Melanocyte of skin (primary cell): ENCODE measurements at places on chromosomes 6 and 20. TPM values are rescaled to one million over a fixed set of nuclear protein-coding genes. Genes with fewer than 3 reads are reported as not detected.

The BTN1A1 gene
- not detected in 2 replicates for total RNA-seq

The MYCT1 gene
- not detected in 2 replicates for total RNA-seq

The TAP1 gene
- total RNA-seq = 159 and 542 TPM in 2 replicates

The HLA-DQA1 gene
- total RNA-seq = 0.69 and 2.9 TPM in 2 replicates

The LGSN gene
- not detected in 2 replicates for total RNA-seq

The BHLHE23 gene
- not detected in 2 replicates for total RNA-seq

The REV3L gene
- 48.0 and 67.1 TPM in 2 replicates for total RNA-seq

The SAMD5 gene
- total RNA-seq = 3.3 and 6.5 TPM in 2 replicates

The MAS1 gene
- total RNA-seq = under 0.01 TPM in 1 of 2 replicates, not detected in the other

The SIGLEC1 gene
- not detected in 2 replicates for total RNA-seq

The CST4 gene
- total RNA-seq = not detected in 2 replicates

The TCP11 gene
- total RNA-seq = not detected in 2 replicates

The FOXO3 gene
- total RNA-seq = 17.3 and 27.9 TPM in 2 replicates

The ADAT2 gene
- total RNA-seq = 6.5 and 16.4 TPM in 2 replicates

The MEI4 gene
- not detected in 2 replicates for total RNA-seq

The SGK2 gene
- 0.33 and 0.46 TPM in 2 replicates for total RNA-seq

The GCNT2 gene
- 153 and 166 TPM in 2 replicates for total RNA-seq

The PAX1 gene
- total RNA-seq = not detected in 2 replicates

The KCNB1 gene
- total RNA-seq = not detected in 2 replicates

The ZBTB2 gene
- total RNA-seq = 8.3 and 9.8 TPM in 2 replicates

The SAMD3 gene
- not detected in 2 replicates for total RNA-seq

The ARMC2 gene
- total RNA-seq = 1.7 and 3.4 TPM in 2 replicates
